ENCODE measurements at places on chromosomes 6 and 20.

GRCh38 chr6:134474955-134475354 lies 157.0 kb upstream of the SGK1 start:
- no peak for DNase-seq

DNA sequence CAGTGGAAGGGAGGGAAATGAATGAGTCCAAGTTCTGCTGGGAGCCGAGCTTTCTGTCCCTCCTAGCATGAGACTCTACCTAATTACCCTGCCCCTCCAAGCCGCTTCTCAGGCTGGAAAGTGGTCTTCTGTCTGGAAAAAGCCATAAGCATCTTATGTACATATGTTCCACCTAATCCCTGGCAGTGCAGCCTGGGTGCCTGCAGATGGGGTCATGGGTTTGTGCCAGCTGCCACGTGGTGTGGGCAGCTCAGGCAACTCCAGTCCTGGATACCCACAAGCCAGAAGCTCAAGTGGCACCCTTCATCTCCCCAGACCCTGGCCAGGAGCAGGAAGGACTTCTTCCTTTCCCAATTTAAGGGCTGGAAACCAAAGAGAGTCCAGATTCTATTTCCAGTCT lies 253.1 kb downstream of the LY86 start:
- no peak for DNase-seq

GRCh38 chr6:7566107-7566506 lies 23.9 kb upstream of the SNRNP48 start:
- DNase-seq = no peak

GRCh38 chr20:59150821-59151251 lies 12.8 kb upstream of the ZNF831 start:
- no peak for DNase-seq

DNA sequence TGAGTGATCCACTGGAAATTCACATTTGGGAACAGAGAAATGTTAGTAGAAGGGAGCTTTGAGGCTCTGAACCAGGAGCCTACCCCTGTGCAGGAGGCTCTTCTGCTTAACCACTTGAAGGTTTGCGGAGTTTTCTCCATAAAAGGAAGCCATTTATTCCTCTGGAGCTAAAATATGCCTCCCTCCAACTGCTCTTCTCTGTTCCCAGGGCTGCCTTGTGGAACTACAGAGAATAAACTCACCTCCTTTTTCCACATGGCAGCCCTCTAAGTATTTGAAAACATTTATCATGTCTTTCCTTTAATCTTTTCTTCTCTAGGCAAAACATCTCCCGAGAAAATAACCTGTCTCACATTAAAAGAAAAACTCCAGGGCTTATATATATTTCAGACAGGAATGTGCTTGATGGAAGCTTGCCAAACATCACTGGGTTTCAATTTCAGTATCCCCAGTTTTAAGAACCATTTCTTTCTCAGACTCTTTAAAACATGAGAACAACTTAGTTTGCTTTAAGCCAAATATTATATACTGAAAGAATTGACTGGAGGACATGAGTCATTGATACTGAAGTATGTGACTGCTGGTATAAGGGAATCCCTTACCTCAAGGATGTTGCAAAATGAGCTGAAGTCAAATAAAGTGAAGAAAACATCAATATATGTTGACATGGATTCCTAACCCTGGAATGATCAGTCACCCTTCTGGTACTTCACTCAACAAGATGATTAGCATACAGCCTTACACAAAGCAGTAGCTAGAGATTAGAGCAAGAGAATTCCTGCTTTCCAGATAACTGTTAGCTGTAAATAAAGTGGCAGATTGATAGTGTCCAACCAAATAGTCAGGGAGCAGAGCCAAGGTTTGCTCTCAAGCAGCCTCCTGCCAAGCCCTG lies 74.0 kb downstream of the ZBTB2 start:
- no peak for DNase-seq

GRCh38 chr6:167094436-167094819 lies 28.5 kb upstream of the CCR6 start:
- DNase-seq = no peak

- DNase-seq = no peak
These were observed 43.7 kb upstream of the TULP4 start for GRCh38 chr6:158268361-158269147.

DNA sequence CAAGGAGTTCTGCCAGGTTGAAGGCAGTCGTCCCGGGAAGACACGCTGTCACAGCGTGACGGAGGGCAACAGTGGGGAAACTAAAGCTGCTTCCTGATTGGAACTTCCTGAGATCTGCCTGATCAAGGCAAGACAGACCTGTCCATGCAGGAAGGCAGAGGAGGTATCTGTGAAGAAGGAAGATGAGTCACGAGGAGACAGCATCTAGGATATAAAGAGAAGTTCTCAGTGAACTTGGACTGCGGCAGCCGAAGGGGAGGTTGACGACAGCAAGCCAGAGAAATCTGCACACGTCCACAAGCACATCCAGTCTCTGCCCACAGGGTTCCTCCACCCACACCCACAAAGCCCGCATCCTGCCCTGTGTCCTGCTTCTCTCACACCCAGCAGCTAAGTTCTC lies 38.6 kb downstream of the PREP start:
- no peak for DNase-seq

GRCh38 chr20:2086177-2086979 lies 15.2 kb upstream of the STK35 start:
- DNase-seq = no peak

- DNase-seq = no peak
These were observed 95.7 kb downstream of the SHLD1 start for GRCh38 chr20:5845681-5846615.

DNA sequence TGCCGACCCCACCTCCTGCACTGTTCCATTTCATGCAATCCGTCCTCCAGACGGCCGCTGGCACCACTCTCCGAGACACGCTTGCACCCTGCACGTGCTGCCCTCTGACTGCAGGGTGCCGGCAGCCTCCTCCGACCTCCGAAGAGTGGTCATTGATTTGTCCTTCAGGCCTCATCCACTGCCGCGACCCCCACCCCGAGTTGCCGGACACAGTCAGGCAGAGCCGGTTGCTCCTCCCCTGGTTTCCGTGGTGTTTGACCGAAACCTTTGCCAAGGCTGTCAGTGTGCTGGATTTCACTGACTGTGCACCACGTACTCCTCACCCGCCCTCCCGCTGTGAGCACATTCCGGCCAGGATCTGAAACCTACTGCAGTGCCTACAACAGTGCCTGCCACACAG lies 156.4 kb upstream of the PDE10A start:
- DNase-seq = no peak

DNA sequence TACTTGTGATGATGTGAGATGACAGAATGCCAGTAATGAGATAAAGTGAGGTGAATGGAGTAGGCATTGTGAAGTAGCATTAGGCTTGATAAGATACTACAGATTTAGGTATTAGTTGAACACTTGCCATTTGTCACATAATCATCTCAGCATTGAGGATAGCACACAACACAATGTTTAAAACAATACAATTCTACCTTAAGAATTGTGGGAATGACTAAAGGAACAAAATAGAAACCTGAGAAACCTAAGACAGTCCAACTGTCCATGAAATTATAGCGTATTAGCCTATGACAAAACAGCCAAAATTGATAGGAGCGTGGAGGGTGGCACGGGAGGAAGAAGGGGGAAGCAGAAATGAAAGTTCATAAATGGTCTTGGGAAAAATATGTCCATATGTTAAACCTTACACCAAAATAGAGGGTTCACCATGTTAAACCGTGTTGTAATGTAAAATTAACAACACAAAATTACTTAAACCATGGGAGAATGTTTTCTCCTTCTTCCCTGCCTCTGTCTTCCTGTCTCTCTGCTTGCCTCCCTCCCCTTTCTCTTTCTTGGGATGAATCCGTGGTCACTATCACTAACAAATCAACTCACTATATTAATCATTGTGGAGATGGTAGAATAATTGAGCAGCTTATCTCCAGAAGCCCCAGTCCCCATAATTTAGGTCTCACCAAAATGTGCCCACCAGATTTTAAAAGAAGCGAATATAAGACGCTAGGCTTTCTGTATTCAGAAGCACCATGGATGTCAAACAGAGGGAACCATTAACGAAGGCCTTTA lies 33.0 kb upstream of the HFE start:
- no peak for DNase-seq

DNA sequence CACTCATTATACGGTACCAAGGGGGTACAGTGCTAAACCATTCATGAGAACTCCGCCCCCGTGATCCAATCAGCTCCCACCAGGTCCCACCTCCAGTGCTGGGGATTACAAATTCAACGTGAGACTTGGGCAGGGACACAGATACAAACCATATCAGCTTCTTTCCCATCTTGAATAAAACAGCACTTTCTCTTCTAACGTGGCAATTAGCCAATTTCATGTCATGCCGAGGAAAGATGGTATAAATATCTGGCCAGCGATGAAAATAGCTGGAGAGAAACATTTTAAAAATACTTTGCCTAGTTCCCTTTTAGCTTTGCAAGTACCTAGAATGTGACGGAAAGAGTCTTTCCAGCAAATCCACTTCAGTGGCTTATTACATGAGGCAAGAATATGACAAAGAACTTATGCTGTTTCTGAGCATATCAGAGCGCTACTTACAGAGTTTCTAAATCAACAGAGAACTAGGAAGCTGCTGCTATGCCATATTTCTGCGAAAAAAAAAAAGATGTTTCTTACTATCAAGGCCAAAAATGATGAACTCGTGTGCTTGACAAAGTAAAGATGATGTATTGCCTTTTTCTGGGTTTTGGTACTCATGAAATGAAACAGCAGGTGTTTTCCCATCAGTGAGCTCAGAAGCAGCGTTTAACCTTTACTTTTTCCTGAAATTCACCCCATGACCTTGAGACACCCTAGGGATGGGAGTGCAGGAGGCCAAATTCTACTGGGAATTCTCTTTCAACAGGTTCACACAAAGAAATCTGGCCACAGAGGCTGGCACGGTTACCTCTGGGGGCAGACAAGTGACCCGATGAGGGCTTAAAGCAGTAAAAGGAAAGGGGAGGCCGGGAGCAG lies 37.9 kb downstream of the AGPAT4 start:
- no peak for DNase-seq

DNA sequence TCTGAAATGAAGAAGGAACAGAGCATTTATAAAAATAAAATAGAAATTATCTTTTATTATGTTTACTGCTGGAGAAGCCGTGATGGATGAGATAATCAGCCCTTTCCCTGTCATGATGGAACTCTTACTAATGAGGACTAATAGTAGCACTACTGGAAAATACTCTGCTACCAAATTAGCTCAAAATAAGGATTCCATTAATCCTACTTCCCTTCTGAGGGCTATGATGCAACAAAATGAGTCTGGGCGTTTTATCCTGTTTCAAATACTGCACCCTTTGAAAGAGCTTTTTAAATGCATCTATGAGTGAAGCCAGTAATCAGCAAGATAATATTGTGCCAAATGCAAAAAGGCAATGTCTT lies 59.3 kb upstream of the CARMIL1 start:
- DNase-seq = no peak

DNA sequence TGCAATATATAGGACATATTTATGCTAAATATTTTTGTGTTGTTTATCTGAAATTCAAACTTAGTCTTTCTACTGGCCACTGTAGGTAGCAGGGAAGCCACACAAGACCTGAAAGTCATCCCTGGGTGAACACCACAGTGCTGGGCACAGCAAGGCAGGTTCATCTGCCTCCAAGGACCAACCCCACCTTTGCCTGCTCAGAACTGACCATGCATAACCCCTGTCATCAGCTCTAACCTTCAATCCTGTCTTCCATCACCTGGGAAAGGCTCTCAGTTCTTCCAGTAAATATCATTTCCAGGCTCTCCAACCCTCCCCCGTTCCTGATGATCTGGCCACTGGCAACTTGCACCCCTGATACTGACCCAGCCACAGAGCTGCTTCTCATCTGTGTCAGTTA lies 32.7 kb upstream of the CST7 start:
- no peak for DNase-seq

- DNase-seq = no peak
These were observed 110.0 kb upstream of the PHACTR1 start for GRCh38 chr6:12606616-12607015.

- no peak for DNase-seq
These were observed 101.9 kb downstream of the MTHFD1L start for GRCh38 chr6:150967381-150967780.

DNA sequence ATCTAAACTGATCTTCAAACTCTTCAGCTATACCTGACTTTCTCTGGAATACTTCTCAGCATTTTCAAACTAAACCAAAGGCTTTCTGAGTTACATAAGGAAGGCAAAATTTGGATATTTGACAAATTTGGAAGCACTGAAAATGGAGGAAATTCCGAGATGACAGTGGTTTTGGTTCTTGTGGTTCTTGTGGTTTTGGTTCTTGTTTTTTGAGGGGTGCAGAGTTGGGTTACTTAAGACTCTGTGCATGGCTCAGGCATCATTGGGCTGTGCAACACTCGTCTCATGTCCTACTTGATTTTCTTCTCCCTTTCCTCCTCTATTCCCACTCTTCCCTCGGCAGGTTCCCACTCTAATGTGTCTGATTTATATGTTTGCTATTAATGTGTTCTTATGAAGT lies 78.0 kb downstream of the SLC22A3 start:
- DNase-seq = no peak

- no peak for DNase-seq
These were observed 126.6 kb downstream of the TIAM2 start for GRCh38 chr6:155121699-155122098.

DNA sequence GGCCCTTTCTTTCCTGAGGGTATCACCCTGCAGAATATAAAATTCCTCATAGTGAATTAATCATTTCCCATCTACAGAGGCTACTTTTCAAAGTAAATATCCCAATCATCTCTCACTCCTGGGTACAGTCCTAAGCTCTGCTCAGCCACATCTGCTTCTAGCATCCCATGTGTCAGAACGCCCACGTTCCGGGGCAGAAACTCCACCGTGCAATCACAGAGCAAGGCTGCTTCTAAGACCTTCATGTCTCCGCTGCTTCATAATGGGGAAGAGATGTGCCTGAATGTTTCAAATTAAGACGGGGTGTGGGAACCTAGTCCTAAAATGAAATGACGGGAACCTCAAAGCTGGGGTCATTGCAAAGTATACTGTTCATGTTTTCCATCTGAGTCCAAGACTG lies 208.8 kb upstream of the GMDS start:
- no peak for DNase-seq

- DNase-seq = no peak
These were observed 61.7 kb downstream of the E2F3 start for GRCh38 chr6:20463396-20463795.

DNA sequence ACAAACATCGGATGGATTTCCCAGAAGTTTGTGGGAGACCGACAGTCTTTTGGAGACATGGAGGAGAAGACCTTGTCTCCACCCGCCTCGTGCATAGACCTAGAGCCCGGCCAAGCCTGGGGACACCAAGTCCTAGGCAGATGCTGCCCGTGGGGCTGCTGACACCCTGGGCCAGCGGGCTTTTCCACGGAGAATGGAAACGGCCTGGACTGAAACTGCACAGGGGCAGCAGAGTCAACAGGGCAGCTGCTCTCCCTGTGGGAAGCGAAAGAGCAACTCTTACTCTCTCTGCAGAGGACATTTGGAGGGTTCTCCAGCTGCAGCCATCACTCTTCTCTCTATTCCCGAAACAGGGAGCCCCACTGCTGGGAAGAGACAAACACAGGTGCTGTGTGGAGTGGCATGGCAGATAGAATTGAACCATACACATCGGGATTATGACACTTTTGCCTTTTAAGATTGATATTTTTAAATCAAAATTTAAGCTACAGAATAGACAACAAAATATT lies 401.2 kb downstream of the THBS2 start:
- DNase-seq = no peak

- DNase-seq = no peak
These were observed 83.3 kb upstream of the TNFAIP3 start for GRCh38 chr6:137783710-137784109.

GRCh38 chr20:571754-572441 lies 28.3 kb upstream of the CSNK2A1 start:
- no peak for DNase-seq
